Panc1 (cell line): ENCODE measurements at places on chromosomes 2 and 18.

- no peak for DNase-seq
Observed at GRCh38 chr2:151520976-151521375, 111.3 kb downstream of the RIF1 start.

- no peak for DNase-seq
Observed at GRCh38 chr2:124272261-124272841, 247.3 kb downstream of the CNTNAP5 start.

DNA sequence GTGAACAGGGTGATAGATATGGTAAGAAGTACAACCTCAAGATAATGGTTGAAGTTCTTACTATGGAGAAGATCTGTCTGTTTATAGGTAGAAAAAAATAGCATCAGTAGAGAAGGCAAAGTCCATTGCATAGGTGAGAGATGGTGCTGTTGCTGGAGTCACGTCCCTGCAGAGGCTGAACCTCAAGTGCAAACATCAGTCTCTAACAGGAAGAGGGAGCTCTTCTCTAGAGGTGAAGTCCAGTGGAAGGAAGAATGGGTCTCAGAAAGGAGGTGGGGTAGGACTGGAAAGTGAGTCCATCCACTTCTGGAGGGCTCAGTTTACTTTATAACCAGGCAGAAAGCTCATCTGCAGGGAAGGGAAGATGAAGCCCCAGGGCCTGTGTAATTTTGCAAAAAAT lies 337.7 kb downstream of the MEIS1 start:
- no peak for DNase-seq

DNA sequence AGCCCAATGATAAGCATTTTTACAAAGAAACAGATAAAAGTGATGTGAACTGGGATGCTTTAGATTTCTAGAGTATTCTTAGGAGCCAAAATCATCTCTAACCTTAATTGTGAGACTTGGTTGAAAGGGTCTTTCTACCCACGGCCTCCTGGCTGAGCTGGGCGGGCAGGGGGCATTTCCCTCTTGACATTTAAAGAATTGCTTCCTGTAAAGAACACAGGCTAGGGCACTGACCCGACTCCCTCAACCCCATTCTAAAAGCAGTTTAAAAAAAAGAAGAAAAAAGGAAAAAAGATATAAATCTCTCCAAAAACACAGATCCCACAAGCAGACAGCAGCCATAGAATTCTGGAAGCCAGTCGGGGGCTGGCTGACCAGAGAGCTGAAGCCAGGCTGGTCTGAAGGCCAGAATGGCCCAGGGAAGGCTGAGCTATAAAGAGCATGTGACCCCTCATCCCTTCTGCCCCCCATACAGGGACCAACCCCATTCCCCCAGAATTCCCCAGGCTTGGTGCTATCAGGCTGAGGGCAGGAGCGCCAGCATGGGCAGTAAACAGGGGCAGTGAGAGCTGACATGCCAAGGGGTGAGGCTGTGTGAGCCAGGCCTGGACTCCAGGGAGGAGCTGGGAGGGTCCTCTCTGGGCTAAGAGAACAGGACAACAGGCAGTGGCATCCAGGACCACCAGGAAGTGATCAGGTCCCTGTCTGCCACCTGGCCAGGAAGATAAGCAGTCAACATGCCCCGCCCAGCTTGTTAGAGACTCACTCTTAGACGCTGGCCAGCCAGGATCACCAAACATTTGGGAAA lies 188.5 kb downstream of the HDAC4 start:
- DNase-seq: no peak

DNA sequence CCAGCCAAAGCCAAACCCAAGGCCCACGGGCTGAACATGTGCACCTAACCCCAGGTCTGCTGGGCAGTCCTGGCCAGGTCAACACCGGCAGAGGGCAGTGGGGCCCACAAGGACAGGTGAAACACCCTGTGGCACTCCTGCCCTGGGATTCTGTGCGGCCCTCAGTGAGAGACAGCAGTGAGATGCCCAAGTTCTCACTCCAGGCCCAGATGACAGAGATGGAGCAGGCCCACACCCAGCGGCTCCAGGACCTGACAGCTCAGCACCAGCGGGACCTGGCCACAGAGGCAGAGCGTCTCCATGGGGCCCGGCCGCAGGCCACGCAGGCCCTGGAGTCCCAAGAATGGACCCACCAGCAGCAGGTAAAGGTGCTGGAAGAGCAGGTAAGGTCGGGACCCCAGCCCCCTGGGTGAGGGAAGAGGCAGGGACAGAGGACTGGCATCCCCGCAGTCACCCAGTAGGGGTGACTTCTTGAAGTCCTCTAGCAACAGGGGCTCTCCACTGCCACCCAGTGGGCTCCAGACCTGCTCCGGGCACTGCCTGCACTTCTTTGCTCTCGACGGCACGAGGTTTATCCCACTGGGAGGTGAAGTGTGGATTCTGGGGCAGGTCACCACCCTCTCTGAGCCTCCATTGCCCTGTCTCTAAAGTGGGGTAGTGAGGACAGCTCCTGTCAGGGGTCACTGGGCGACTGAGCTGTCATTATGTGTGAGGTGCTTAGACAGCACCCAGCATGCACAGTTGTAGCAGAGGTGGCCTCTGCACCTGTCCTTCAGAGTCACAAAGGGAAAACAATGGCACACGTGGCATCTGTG lies 8.8 kb upstream of the SNED1 start:
- DNase-seq: peak; percentile 20

DNA sequence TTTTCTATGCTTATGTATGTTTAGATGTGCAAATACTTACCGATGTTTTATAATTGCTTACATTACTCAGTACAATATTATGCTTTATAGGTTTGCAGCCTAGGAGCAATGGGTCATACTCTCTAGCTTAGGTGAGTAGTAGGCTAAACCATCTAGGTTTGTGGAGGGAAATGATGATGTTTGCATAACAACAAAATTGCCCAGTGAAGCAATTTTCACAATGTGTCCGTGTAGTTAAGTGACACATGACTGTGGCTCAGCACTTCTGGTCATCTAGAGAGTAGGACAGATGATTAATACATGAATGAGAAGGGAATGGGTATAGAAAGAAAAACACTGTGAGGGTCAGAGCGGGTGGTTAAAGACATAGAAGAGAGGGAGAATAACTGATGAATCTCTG lies 2116.2 kb upstream of the PIK3C3 start:
- no peak for DNase-seq

GRCh38 chr2:227643990-227644551 lies 22.5 kb upstream of the SCYGR5 start:
- no peak for DNase-seq

GRCh38 chr18:35754464-35754863 lies 172.9 kb downstream of the GALNT1 start:
- DNase-seq: no peak

DNA sequence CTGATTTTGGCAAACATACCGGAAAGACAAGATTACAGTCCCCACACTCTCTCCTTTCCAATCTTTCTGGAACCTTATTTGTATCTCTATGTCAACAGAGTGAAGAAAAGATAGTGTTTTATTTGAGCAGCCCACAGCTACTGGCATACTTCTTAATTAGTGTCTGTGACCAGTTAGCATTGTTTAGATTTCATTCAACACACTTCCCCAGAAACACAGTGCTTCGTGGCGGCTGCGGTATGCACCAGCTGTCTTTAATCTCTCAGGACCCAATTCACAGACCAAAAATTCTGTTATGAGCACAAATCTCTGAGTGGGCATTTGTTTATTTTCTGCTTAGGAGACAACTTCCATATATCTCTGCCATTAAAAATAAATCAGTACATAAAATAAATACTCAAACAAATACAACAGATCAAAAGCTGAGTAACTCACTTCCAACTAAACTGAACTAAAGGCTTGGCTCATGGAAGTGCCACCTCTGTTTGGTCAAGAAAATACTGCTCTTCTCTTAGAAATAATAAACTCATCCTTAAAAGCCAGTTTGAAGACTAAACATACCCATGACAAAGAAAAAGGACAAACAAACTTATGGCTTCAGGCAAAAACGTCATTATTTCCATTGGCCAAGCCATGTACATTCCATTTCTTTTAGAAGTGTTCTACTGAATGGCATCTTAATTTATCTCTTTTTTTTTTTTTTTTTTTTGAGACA lies 392.4 kb downstream of the TXNL1 start:
- no peak for DNase-seq

DNA sequence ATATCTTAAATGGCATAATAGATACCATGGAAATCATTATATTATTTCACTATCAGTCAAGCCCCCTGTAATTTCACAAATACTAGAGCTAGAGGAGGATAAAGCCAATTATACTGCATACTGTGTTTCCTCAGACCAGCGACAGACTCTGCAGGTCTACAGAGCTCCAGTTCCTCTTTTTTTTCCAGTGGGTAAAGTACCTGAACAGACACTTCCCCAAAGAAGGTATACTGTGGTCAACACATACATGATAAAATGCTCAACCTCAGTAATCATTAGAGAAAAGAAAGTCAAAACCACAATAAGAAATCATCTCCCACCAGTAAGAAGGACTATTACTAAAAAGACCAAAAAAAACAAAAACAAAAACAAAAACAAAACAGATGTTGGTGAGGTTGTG lies 44.6 kb downstream of the SCN7A start:
- DNase-seq: no peak

GRCh38 chr18:2538844-2539243 lies 32.5 kb downstream of the METTL4 start:
- DNase-seq: no peak
